ENCODE measurements at places on chromosomes 1 and 21.

GRCh38 chr1:208643005-208643597 is 398.9 kb upstream of the PLXNA2 start:
- DNase-seq, result no peak

DNA sequence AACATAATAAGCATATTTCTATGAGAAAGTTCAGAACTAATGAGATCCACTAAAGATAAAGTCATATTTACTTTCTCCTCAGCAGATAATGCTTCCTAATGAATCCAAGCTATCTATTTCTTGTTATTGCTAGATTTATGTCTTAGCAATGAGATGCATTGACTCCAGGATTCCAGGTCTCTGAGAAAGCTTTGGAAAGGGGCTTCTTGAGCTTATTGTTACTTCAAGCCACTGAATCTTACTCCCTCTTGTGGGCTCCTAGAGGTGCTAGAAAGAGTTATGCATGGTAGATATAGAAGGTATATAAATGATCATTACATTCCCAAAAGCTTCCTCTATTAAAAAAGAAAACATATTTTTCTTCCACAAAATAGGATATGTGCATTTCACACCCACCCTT is 246.4 kb upstream of the ADAMTS5 start:
- DNase-seq, result no peak

GRCh38 chr1:206766251-206766856 is 4.2 kb upstream of the IL19 start:
- DNase-seq, result peak; percentile 62

- DNase-seq, result no peak
Measured at GRCh38 chr1:2946999-2947690, 74.1 kb upstream of the ACTRT2 start.

DNA sequence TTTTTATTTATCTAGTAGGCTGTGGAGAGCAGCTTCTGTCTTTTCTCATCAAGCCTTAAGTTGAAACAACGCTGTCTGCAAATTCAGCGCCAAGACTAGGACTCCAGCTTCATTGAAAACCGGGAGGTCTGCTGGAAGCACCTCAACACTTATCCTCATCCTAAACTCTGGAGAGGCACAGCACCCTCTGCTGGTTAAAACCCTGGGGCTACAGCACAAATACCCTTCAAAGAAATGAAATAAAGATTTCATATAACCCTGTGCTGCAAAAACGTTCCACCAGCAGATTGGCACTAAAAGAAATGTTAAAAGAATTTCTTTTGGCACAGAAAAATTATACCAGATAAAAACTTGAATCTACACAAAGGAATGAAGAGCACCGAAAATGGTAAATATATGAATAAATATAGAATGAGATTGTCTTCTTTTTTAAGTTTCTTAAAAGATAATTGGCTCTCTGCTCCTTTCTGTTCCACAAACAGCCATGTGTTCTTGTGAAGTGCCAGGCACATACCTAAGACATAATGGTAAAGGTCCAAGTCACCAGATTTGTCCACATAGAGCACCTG is 227.7 kb upstream of the SAMSN1 start:
- peak; percentile 74 for DNase-seq

DNA sequence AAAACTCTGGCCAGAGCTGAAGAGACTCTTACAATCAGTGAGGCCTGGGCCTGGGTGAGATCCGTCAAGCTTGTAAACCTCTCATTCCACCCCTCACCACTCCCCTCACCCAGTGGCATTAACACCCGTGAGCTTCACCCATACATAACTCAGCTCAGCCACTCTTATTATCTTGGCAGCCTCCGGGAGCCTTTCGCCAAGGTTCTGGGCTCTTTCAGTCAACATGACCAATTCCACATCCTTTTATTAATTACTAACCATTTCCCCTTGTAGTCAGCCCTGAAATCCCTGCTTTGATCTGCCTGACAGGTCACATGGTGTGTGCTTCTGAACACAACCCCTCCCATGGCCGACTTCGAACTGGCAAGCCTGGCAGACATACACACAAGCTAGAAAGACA is 134.8 kb downstream of the SETD4 start:
- no peak for DNase-seq

- no peak for DNase-seq
Measured at GRCh38 chr1:233060461-233060994, 110.1 kb downstream of the NTPCR start.

DNA sequence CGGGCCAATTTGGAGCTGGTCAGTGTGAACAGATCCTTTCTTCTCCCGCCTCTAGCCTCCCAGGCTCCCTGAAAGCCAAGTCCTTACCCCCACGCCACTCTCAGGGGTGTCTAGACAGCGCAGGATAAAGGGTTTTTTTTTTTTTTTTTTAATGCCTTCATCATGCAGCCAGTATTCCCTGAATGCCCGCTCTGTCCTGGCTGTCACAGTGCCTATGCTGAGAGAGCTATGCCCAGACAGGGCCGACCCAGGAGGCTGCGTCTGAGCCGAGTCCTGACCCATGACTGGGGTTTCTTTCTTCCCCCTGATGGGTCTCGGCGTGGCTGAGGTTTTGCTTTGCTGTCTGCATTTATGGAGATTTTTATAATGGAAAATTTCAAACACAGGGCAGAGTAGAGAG is 18.3 kb downstream of the SPSB1 start:
- no peak for DNase-seq

- no peak for DNase-seq
Measured at GRCh38 chr21:44931501-44932407, 8.1 kb upstream of the SLX9 start.

DNA sequence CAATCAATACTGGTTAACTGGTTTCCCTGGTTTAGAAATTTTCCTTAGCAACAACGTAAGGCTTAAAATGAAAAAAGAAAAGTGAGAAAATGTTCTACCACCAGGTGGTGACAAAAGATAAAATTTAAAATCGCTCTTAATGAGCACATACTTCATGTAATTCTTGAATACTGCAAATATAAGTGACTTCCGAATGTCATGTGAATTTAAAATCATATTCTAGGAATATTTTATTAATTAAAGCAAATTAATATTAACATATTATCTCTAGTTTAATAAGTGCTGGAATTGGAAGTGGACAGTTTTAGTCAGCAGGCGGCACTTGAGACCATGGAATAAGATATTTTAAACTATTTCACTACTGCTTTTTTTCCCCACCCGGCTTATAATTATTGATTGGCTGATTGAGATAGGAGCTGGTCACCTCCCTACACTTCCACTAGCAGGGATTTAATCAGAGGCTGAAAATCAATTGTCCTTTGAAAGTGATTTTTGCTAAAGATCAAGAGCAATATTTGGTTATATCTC is 5.0 kb upstream of the ADAMTS1 start:
- DNase-seq, result no peak

- DNase-seq, result no peak
Measured at GRCh38 chr1:221626041-221626440, 115.8 kb downstream of the DUSP10 start.

DNA sequence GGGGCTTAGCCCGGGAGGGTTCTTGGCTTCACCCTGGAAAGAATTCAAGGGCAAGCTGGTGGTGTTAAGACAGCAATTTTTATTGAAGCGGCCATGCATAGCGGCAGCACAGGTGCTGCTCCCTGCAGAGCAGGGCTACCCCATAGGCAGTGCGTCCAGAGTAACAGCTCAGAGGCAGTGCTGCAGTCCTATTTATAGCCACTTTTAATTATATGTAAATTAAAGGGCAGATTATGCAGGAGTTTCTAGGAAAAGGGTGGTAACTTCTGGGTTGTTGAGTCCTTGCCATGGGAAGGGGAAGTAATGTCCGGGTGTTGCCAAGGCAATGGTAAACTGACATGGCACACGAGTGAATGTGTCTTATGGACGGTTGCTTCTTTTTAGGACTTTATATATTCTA is 57.0 kb downstream of the VPS26C start:
- DNase-seq, result no peak

DNA sequence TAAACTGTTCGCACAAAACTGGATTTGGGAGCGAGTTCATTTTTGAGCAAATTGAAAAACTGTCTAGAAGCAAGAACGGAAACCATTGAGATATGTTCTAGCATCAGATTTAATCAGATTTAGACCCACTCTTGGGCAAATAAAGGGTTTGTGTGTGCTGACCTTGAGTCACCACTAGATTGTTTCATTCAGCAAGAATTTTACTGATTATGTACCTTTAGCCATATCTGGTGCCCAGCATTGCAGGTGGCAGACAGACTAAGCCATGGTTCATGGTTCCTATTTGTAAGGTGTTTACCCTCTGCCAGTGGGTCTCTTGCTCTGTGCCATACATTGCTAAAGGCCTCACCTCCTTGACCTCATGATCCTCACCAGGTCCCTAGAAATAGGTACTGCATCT is 1.4 kb downstream of the NUDC start:
- DNase-seq, result no peak

DNA sequence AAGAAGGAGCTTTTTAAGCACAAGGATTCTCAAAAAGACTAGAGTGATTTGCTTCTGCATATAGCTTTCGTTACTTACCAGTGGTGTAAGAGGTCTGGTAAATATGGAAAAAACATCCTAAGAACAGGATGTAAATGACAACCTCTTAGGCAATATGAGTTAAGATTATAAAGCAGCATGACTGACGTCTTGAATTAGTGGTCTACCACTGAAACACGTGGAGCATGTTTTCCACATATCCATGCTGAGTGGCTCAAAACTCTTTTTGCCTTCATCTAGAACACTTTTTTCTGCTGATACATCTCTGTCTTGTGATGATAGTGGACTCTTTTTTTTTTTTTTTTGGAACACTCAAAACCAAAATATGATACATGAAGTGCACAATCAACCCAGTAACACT is 44.6 kb downstream of the RCAN1 start:
- DNase-seq, result no peak

DNA sequence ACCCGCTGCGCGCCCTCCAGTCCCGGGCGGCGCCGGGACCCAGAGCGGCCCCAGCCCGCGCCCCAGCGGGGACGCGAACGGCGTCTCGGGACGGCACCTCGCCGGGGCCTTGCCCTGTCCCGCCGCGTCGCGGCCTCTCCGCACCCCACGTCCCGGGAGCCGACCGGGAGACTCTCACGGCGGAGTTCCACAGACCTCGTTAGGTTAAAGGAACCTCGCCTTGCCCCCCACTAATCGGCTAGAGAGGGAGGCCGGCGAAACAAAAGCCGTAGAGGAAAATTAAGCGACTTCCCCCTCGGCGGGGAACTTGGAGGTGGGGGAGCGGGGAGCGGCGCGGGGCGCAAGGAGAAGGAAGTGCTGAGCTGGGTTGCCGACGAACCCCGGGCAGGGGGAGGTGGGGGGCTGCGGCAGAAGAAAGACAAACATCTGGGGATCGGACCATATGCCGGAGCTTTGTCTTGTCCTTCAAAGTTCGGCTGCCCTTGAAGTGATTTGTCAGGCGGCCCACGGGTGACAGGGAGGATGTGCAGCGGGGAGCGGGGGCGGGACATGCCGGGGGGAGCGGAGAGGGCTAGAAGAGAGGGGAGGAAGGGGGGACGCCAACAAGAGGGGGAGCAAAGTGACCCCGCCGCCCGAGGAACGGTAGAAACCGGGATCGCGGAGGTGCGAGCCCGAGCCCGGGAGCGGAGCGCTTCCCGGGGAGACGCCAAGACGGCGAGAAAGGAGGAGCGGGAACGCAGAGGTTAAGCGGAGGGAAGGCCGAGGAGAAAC is 120.0 kb upstream of the RRP15 start:
- DNase-seq, result no peak

DNA sequence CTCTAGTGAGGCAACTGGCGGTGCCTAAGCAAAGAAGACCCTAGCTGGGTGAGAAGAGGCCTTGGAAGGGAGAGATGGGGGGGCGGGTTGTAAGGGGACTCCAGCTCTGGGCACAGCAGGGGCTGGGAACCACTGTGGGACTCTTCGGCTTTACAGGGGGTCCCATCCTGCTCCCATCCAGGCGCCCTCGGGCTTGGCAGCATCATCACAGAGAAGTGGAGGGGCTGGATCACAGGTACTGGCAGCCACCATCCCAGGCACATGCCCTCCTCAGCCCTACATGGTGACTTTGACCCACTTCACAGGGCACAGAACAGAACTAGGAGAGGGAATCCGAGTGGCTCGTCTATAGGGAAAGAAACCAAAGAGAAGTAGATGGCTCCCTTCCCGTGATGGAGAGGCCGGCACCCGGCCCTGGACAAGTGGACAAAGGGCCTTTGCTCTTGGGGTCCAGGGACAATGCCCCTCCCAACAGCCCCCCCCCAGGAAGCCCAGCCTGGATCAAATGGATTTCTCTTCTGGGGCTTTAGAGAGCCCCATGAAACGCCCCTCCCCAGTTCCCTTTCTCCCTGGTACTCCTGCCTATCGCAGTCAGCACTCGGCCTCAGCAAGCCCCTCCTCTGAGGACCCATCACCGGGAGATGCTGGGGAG is 54.0 kb upstream of the ECE1 start:
- DNase-seq, result no peak

DNA sequence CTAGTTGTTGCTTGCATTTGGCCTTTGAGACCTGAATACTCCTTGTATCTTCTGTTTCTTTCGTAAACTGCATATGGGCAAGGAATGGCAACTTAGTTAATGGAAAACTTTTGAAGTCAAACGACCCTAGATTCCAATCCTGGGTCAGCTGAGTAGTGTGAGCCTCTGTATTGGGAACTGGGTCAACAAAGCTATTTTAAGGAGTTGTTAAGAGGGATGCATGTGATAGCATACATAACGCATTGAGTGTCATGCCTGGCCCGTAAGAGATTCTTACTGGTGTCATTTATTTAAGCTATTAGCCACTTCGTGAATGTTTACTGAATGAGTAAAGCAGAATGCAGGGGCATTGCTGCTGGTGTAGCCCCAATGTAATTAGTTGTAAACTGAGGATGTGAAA is 340.1 kb downstream of the PAPPA2 start:
- DNase-seq, result no peak

DNA sequence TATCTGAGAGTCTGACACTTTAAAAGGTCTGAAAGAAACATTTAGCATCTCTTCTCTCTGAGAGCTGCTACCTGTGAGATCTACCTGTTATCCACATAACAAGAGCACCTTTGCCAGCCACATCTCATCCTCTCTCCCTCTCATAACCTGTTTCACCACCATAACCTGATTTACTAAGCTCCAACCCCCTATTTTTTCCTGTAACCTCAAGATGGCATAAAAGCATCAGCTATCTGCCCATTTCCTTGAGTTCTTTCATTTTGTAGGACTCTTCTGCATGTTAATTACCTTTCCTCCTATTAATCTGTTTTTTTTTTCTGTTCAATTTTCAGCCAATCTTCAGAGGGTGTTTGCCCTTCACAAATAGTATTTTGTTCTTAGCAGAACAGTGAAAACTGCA is 136.5 kb upstream of the KCNK1 start:
- DNase-seq, result no peak

GRCh38 chr1:17045150-17045549 is 8.7 kb downstream of the SDHB start:
- DNase-seq, result no peak

- DNase-seq, result no peak
Measured at GRCh38 chr1:87560601-87561360, 232.1 kb downstream of the LMO4 start.

- no peak for DNase-seq
Measured at GRCh38 chr1:43981135-43981491, 2.1 kb downstream of the B4GALT2 start.

GRCh38 chr1:2968471-2968881 is 52.8 kb upstream of the ACTRT2 start:
- no peak for DNase-seq

Data from stimulated activated CD4-positive, alpha-beta T cell treated with anti-CD3 and anti-CD28 coated beads, Interleukin-4, amount 100 ng/mL, for 24 hours (primary cell).